Stimulated activated CD4-positive, alpha-beta T cell treated with anti-CD3 and anti-CD28 coated beads, Interleukin-2, amount 100 ng/mL, for 48 hours (primary cell): ENCODE measurements at places on chromosomes 13 and 19.

GRCh38 chr19:33424181-33424580, 50.7 kb downstream of the CEBPG start:
- DNase-seq, result no peak

DNA sequence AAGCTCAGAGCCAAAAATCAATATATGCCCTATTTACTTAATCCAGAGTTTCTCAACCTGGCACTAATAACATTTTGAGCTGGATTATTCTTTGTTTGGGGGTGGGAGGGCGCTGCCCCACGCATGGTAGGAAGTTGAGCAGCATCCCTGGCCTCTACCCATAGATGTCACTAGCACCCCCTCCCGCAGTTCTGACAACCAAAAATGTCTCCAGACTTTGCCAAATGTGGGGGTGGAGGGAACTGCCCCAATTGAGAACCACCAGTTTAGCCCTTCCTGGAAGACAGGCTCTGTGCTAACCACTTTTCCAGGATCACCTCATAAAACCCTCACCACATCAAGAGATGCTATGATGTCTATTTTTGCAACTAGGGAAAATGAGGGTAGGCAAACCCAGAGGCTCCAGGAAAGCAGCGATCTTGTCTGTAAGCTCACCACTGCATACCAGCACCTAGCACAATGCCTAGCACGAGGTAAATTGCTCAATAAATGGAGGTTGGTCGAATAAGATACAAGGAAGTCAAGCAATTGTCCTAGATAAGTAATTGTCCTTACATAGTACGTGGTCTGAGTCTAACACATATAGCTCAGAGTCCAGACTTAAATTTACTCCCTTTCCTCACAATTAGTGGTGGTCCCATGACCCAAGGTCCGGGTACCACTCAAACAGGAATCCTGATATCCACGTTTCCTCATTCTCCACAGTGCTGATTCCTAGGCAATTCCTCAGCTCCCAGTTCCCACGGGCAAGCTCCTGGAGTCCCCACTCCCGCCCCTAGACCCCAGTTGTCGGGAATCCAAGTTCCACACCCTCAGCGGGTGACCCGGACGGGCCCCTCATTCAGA, 892 bp downstream of the TRIR start:
- DNase-seq, result peak; percentile 36

DNA sequence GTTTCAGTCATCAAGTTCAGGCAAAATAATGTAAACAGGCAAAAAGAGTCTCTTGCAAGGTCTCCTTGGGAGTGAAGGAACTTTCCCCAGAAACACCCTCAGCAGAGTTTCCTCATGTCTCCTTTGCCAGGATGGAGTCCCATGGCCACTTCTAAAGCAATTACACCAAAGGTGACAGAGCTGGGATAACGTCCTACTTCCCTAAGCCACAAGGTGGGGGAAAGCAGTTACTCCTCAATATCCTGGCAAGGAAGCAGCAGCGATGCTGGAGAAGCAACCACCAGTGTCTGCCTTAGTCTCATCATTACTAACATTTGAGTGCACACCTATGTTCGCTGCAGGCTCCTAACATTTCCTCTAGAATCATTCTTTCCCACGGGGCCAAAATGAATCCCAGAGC, 88.6 kb downstream of the UBL3 start:
- DNase-seq, result no peak

GRCh38 chr13:66128201-66128600, 1101.9 kb downstream of the PCDH9 start:
- DNase-seq, result no peak

- no peak for DNase-seq
These were observed 23.1 kb downstream of the MYH14 start for GRCh38 chr19:50226536-50226935.

DNA sequence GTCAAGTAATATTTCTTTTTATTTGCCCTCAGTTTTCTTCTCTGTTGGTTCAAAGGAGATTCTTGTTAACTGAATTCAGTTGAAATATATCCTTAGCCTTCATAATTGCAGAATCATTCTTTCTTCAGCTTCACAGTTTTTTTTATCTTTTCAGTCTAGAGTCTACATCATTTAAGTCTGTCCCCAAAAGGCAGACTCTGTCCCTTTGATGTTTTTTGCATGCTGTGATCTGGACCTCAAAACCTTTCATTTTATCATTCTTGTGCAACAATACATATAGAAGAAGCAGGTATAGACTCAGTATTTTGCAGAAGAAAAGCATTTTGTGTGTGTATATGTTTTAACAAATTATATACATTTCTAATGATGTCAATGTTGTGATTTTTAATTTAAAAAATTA, 734.8 kb upstream of the GPC6 start:
- DNase-seq, result no peak

GRCh38 chr19:48895226-48895625, 3.3 kb downstream of the TULP2 start:
- no peak for DNase-seq

GRCh38 chr13:81058211-81058915, 717.4 kb upstream of the SPRY2 start:
- no peak for DNase-seq
